ENCODE measurements at places on chromosomes 7 and 10.

GRCh38 chr10:3825862-3826351, 40.9 kb upstream of the KLF6 start:
- no peak for DNase-seq

GRCh38 chr7:143416565-143417149, 8.0 kb upstream of the EPHA1 start:
- no peak for DNase-seq

DNA sequence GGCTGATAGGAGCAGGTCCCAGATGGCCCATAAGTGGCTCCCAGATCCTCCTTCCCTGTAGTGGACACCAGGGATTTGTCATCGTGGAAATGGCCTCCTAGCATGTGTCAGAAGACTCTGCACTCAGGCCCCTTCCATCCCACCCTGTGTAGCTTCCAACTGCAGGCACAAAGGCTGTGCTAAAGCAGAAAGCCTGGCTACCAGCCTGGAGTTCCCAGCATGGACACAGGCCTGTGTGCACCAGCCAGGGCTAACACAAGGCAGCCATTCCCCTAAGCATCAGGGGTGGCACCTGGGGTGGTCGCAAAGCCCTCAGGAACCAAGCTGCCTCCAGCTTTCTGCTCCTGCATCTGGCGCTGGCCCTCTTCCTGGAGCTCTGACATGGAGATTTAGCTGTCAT, 4.5 kb upstream of the CAMK2B start:
- no peak for DNase-seq

DNA sequence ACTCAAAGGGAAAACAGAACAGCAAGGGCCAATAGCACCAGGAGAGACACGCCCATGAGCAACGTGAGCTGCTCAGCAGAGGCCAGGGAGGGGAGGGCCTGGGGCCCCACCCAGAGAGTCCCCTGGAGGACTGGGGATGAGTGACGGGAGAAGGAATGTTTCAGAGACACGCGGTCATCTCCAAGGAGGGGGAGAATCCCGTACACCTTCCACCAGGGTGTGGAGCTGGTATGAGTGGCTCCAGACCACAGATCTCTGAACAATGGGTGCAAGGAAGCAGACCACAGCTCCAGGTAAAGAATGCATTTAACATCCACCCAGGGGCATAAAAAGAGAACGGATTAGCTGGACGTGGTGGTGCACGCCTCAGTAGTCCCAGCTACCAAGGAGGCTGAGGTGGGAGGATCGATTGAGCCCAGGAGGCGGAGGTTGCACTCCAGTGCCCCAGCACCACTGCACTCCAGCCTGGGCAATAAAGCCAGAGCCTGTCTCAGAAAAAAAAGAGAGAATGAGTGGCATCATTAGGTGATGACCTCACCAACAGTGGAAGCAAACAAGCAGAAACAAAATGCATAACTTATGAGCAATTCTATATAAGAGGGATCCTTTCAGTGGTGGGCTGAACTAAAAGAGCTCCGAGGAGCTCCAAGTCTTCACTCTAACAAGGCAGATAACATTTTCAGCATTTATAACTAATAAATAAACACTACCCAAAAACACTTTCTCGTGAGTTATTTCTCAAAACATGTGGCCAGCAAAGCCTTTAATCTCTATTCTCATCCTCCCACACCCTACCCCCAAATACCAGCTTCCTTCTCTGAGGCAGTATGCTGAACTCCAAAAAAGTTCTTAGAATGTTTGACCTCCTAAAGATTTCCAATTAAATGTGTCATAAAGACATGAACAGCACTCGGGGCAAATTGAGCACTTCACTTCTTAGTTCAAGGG, 12.5 kb downstream of the PSAP start:
- no peak for DNase-seq

- DNase-seq: no peak
These were observed 151.8 kb upstream of the TPK1 start for GRCh38 chr7:144987686-144988085.

GRCh38 chr10:10973310-10973709, 44.4 kb upstream of the CELF2 start:
- DNase-seq: no peak

GRCh38 chr10:30580241-30580640, 49.3 kb downstream of the LYZL2 start:
- peak; percentile 21 for DNase-seq

DNA sequence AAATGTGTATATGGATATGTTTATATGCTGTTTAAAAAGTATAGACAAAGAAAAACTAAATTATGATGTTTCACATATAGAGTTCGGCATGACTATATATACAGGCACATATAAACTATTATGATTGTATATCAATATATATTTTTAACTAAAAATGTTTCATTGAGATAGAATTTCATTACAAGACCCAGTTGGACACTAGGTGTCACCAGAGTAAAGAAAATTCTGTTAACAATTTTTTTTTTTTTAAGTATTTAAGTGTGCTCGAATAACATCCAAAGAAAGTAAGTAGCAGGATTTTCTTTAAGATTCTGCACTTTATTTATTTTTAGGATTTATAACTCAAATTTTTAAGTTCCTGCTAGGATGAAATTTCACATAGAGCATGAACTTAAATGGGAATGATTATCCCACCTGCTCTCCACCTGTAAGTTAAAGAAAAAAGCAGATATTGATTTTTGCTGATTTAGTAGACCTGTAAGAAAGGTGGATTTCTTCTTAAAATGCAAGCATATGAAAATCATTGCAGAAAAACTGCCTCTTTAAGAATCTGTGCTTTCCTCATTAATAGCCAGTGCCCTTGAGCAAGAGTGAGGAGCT, 961.5 kb downstream of the PCDH15 start:
- no peak for DNase-seq

GRCh38 chr10:126250527-126251310, 137.6 kb downstream of the ADAM12 start:
- DNase-seq: no peak

All from HAP-1 (cell line).